Activated naive CD4-positive, alpha-beta T cell treated with anti-CD3 and anti-CD28 coated beads, Interleukin-2, amount 10 ng/mL, durations not matched to agents 7 days and 5 days (primary cell): ENCODE measurements at places on chromosomes 2 and 18.

DNA sequence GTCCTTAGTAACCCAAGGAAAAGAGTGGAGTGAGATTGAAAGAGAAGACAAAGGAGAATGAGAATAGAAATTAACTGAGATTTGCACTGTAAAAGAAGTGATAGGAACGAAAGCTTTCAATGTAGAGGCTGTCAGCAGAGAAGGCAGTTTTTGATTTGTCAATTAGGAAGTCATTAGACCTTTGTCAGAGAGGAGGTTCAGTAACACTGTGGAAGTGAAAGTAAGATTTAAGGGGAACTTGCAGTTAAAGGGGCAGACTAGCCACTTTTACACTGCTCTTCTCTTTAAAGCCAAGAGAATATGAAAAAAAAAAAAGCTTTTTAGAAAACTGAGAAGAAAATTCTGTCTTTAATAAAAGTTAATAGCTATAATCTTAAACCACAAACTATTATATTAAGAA is 11.5 kb upstream of the KYNU start:
- no peaks in the 10 kb centered on the region for H3K27me3 ChIP-seq
- DNase-seq, result no peak
- H3K4me3 ChIP-seq, result no peak overlapping the region

- H3K4me3 ChIP-seq, result no peak overlapping the region
- no peaks in the 10 kb centered on the region for H3K36me3 ChIP-seq
- H3K27ac ChIP-seq, result no peak overlapping the region
- DNase-seq, result no peak
- H3K4me1 ChIP-seq, result no peaks in the 10 kb centered on the region
- peaks cover 42% of the 10 kb centered on the region for H3K27me3 ChIP-seq
Measured at GRCh38 chr2:232668805-232669444, 28.2 kb upstream of the GIGYF2 start.

DNA sequence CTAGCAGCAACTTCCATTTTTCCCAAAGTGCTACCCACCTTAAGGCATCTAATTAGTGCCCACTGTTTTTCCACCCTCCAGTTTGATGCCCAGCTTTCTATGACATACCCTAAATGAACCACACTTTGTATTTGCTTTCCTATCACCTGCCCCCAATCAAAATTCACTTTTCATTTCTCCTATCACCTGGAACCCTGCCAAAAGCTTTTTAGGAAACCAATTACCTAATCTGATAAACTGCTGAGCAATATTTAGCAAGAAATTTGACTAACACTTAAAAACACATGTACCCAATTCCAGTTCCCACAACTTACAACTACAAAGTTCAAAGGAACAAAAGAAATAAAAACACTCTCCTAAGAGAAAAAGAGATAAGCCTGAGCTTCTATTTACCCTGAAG is 71.7 kb downstream of the IKZF2 start:
- H3K27me3 ChIP-seq, result no peaks in the 10 kb centered on the region
- H3K27ac ChIP-seq, result no peak overlapping the region
- H3K4me1 ChIP-seq, result no peaks in the 10 kb centered on the region
- no peak overlapping the region for H3K4me3 ChIP-seq
- no peaks in the 10 kb centered on the region for H3K36me3 ChIP-seq
- DNase-seq, result no peak

GRCh38 chr2:47905386-47906156 is 727 bp downstream of the FBXO11 start:
- H3K4me3 ChIP-seq, result peak overlapping the region; percentile 72
- H3K36me3 ChIP-seq, result peaks cover 5% of the 10 kb centered on the region
- peak overlapping the region; percentile 97 for H3K27ac ChIP-seq
- no peaks in the 10 kb centered on the region for H3K27me3 ChIP-seq
